ENCODE measurements at places on chromosomes 11 and 22.

- DNase-seq = no peak
These were observed 18.0 kb downstream of the ST13 start for GRCh38 chr22:40838486-40838885.

GRCh38 chr11:108865406-108865805 lies 200.5 kb downstream of the DDX10 start:
- DNase-seq = no peak

GRCh38 chr11:79675081-79675480 lies 234.3 kb upstream of the TENM4 start:
- no peak for DNase-seq

GRCh38 chr11:130826572-130826971 lies 89.7 kb downstream of the SNX19 start:
- DNase-seq = peak; percentile 53

GRCh38 chr11:111528557-111528956 lies 12.0 kb upstream of the LAYN start:
- no peak for DNase-seq

DNA sequence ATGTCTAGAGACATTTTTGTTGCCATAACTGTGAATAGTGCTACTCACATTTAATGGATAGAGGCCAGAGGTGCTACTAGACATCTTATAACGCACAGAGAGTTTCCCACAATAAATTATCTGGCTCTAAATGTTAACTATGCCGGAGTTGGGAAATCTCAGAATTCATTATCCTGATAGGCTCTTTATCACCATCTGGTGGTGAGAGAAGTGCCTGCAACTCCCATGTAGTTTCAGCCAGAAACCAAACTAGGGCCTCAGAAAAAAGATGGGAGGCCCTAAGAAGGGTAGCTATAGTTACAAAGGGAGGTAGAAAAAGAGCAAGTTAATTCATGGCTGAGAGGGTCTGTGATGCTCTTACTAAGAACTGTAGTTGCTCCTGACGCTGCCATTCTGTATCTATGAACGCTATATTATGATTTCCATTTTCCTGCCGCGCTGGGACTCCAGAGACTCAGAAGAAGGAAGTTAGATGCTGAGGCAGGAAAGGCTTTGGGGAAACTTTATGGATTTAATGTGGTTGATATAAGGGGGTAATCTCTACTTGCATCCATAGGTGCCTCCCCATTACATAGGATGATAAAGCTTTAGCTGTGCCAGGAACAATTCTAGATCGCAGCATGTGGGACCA lies 22.9 kb upstream of the MRPL17 start:
- DNase-seq = no peak

GRCh38 chr11:19828382-19829108 lies 115.9 kb downstream of the NAV2 start:
- no peak for DNase-seq

Data from right cardiac atrium (tissue), 5 donors.